ENCODE measurements at places on chromosomes 12 and 14.
A peak's percentile ranks its signal among the peaks of the same experiment; 100 is the strongest.

DNA sequence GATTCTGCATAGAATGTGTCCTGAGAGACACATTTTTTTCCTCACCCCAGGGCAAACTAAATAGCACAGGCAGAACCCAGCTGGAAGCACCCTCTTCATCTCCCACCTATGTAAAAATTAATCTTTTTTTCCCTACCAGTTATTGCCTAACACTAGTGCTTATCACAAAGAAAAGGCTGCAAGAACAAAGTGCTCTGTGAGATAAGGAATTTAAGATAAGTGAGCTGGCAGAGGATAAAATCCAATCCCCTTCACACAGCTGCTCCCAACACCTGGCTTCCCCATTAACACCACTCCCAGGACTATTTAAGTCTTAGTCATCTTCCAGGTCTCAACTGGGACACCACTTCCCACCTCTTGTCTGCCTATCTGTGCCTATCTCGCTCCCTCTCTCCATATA lies 75.2 kb downstream of the TTC9 start:
- DNase-seq, result no peak

GRCh38 chr12:118741194-118741593 lies 240.1 kb upstream of the SRRM4 start:
- DNase-seq, result no peak

- DNase-seq, result no peak
Observed at GRCh38 chr12:15688838-15689625, 100.2 kb downstream of the EPS8 start.

DNA sequence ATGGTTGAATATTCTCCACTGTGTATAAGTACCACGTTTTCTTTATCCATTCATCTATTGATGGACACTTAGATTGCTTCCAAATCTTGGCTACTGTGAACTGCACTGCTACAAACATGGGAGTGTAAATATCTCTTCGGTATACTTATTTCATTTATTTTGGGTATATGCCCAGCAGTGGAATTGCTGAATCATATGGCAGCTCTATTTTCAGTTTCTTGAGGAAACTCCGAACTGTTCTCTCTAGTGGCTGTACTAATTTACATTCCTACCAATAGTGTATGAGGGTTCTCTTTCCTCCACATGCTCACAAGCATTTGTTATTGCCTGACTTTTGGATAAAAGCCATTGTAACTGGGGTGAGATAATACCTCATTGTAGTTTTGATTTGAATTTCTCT lies 623.1 kb upstream of the LRFN5 start:
- DNase-seq, result no peak

DNA sequence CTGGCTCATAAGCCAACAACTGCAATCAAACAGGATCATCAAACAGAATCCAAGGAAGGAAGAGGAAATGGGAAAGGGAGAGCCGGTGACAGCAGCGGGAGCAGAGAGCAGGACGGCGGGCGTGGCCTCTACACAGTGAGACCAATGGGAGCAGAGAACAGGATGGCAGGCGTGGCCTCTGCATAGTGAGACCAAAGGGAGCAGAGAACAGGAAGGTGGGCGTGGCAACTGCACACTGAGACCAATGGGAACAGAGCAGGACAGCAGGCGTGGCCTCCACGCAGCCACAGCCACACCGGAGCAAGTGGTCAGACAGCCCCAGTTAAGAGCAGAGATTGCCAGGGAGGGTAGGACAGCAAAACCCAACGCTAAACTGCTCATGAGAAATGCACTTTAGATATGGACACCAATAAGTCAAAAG lies 16.4 kb downstream of the LRCOL1 start:
- DNase-seq, result peak; percentile 87

- no peak for DNase-seq
Observed at GRCh38 chr14:54453252-54453651, 12.1 kb upstream of the CNIH1 start.

DNA sequence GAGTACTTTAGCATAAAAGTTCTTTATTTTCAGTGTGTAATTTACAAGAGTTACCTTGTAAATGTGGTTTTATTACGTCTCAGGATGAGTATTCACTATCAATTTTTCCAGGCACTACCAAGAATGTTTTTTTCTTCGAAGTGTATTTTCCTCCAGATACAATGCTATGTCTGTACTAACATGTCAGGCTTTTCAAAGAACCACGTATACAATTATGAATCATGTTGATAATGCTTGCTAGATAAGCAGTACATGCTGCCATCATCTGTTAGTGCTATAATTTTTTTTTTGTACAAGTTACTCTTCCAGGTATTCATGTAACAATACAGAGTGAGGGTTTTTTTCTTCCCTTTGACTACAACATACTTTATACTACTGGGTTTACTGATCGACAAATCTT lies 5.6 kb upstream of the KANSL2 start:
- no peak for DNase-seq

GRCh38 chr12:70011353-70011752 lies 186.3 kb downstream of the MYRFL start:
- DNase-seq, result no peak

GRCh38 chr12:69556383-69556782 lies 28.9 kb upstream of the CCT2 start:
- no peak for DNase-seq

DNA sequence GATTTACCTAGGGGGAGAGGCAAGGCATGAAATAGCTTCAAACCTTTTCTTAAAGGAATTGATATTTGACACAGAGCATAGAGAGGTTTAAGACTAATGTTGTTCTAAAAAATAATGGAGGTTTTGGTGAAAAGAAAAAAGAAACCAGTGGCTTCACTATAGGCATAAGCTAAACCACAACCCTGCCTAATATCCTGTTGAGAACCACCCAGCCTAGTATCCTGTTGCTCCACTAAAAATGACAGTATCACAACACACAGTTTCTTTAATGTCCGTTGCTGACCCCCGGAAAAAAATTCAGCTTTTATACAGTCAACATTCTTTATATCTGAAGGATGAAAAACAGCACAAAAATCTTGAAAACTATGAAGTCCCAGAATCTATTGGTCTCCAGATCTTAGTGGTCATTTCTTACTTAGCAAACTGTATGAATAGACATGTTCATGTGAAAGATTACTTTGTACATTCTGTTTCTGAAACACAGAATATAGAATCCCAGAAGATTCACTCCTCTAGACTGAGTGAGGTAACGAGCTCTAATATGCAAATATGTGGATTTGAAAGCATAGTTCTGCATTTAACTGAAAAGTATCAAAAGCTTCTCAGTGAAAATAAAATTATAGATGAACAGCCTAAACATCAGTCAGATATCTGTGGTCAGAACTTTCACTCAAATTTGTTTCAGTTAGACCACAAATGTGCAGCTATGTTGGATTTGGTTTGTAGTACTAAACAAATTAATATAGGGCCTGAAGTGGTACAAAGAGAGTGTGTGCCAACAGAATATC lies 40.5 kb downstream of the GALC start:
- DNase-seq, result no peak

DNA sequence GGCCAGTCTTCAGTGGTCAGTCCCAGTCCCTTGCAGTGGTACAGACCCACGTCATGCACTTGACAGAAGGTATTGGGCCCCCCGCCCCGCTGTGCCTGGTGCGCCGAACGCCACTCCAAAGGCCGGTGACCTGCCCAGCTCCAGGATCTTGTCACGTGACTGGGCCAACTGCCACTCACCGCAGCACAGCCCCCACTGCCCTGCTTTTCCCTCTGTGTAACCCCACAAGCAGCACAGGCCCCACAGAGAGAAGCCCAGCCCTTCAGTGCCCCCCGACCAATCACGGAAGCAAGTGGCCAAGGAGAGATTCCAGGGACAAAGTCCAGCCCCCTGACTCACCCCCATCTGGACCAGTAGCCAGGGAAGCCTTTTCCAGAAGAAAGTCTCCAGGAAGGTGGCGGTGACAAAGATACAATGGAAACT lies 498 bp downstream of the GPR132 start:
- no peak for DNase-seq

GRCh38 chr12:70638639-70639360 lies 1.6 kb upstream of the PTPRB start:
- no peak for DNase-seq

- peak; percentile 46 for DNase-seq
Observed at GRCh38 chr14:26730929-26731618, 133.2 kb upstream of the NOVA1 start.

DNA sequence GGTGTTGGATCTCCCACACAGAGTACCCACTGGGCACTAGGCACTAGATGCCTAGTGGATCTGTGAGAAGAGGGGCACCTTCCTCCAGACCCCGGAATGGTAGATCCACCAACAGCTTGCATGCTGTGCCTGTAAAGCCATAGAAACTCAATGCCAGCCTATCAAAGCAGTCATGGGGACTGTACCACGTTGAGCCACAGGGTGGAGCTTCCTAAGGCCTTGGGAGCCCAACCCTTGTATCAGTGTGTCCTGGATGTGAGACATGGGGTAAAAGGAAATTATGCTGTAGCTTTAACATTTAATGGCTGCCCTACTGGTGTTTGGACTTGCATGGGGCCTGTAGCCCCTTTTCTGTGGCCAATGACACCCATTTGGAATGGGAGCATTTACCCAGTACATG lies 1024.9 kb downstream of the TMEM121 start:
- no peak for DNase-seq

DNA sequence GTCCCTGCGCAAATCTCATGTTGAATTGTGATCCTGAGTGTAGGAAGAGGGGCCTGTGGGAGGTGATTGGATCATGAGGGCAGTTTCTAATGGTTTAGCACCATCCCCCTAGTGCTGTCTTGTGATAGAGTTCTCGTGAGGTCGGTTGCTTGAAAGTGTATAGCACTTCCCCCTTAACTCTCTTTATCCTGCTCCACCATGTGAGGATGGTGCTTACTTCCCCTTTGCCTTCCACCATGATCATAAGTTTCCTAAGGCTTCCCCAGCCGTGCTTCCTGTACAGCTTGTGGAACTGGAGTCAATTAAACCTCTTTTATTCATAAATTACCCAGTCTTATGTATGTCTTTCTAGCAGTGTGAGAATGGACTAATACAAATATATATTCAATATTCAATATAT lies 303.7 kb upstream of the SEL1L start:
- no peak for DNase-seq

GRCh38 chr12:119011231-119011630 lies 29.9 kb downstream of the SRRM4 start:
- no peak for DNase-seq

GRCh38 chr12:123491056-123491455 lies 33.1 kb downstream of the SNRNP35 start:
- no peak for DNase-seq

DNA sequence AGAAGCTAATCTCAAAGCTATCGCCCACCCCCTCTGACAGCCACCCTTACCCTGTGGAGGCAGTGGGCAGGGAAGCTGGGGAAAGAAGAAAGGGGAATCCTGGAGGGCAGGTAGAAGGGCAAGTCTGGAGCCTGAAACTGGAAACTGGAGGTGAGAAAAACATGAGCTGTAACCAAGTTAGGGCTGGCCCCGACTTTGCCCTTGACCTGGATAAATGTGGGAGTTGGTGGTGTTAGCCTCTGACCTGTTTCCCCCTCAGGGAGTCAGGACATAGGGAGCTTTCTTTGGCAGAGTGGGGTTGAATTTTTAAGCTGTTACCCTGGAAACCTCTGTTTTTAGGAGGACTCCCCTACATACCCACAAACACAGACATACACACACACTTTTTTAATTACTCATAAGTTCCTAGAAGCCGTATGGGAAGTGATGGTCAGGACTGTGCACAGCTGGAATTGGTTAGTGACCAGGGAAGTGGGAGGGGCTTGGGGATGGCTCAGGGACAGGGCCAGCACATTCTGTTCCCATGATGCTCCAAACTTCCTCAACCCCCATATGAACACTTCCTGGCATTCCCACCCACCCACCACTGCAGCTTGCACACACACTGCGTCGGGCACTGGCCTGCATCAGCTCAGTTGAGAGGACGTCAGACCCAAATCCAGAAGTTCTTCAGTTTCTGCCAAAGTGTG lies 5.0 kb upstream of the MMP19 start:
- peak; percentile 99 for DNase-seq

- peak; percentile 70 for DNase-seq
Observed at GRCh38 chr12:51270067-51270950, at the start of gene SMAGP. SMAGP (minus strand) TSS chr12:51270415; CDS start chr12:51269278, 1,137 bp downstream.
